ENCODE measurements at places on chromosomes 12 and 14.

- DNase-seq: no peak
Observed at GRCh38 chr14:97688631-97689336, 891.6 kb downstream of the VRK1 start.

GRCh38 chr14:92532490-92533163 is 19.0 kb downstream of the RIN3 start:
- DNase-seq: no peak

DNA sequence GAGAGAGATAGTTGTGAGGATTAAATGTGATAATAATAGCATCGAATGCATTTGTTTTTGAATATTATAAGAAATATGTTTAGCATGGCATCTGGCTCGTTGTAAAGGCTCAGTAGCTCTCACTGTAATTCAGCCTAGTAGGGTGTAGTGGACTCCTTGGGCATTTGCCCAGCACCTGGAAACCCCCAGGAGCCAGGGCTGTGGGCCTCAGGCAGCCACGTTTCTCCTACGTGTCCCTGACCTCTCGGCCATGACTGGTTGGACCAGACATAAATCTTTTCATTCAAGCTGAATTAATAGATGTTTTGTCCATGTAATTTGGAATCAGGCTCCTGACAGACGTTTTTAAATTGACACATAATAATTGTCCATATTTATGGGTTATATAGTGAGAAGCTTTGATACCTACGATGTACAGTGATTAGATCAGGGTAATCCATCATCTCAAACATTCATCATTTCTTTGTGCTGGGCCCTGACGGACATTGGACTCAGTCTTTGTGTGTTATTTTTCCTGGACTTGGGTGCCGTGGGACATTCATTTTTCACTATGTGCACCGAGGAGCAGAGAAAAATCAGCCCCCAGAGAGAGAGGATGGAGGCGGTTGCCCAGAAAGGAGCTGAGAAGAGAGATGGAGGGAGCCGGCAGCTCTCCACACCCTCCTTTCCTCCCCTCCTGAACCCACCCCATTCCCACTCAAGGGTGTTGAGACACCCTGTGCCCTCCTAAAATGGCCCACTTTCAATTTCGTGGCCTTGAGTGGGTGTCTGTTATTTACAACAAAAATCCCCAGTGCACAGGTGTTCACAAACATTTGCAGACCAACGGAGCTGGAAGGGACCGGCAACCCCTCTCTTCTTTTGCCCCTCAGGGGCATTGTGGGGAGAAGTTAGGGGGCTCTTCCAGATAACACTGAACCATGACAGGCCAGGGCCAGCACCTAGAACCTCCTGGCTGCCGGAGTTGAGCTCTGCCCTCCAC is 296.4 kb downstream of the DPF3 start:
- peak; percentile 56 for DNase-seq

GRCh38 chr14:104641753-104642539 is 37.4 kb upstream of the TMEM179 start:
- DNase-seq: no peak

DNA sequence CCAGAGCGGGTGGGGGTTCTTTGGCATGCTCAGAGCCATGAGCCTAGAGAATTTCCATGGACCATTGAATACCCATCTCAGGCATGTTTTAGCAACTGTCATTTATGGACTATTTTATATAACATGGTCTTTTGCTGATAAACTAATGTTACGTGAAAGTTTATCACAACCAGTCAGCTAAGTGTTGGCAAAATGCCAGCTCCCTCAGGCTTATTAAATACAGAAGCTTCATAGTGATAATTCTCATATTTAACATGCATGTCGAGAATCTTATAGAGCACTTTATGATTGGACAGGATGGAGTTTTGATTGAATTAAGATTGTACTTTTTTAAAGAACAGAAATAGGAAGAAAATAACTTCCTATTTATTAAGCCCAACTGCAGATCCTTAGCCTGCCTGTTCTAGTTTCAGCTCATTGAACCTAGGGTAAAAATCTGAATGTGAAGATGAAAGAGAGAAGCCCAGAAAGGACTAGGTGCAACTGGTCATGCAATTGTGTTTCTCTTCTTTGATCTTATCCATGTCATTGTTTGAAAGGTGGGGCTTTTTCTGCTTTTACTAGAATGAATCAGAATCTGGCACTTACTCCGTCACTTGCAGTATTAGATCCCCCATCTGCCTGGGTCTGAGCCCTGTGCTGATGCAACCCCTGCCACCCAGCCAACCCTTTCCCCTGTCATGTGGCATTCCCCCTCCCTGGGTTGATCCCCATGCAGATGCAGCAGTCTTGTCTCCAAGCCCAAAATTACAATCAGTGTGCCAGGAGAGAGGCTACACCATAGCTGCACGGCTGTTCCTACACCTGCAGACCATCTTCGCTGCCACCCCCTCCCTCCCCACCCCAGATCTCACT is 134.6 kb upstream of the EVL start:
- DNase-seq: no peak
